ENCODE measurements at places on chromosomes 3 and 15.

- DNase-seq: no peak
Observed at GRCh38 chr3:122991236-122991985, 36.2 kb downstream of the SEMA5B start.

- DNase-seq: peak; percentile 56
Observed at GRCh38 chr15:81478354-81478753, 104.3 kb upstream of the TMC3 start.

DNA sequence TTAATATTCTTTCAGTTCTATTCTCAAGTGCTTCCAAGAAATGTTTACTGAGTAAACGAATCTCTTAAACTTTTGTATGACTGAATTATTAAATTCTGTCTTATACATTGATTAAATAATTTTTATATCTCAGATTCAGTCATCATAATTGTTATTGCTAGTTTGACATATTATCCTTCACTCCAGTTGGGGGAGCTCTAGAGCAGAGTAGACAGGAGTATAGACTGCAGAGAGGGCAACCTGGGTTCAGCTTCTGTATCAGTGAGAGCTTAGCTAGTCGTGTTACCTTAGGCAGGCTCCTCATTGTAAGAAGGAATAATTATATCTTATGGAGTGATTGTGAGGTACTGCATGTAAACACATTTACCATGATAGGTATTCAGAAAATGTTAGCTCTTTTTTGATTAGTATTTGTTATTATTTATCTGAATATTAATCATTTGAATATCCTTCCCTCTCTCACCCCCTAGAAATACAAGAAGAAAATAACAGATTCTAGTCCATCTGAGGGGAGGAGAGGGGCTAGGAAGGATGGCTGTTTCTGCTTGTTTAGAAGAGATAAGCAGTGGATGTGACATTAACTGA, 31.0 kb upstream of the ZCWPW2 start:
- peak; percentile 62 for DNase-seq

DNA sequence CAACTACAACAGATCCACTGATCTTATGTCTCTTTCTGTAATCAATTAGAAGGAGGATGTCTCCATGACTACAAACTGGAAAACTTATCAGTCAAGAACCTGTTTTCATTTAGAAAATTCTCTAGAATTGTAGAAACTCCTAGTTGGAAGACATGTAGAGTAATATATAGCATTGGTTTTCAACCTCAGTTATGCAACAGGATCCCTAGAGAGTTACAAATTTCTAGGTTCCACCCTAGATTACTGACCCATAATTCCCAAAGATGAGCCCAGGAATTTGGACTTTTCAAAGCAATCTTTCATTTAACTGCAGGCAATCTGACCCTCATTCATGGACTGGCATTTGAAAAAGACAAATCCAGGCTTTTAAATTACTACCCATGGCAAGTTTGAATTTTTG, 116.9 kb upstream of the RAP2B start:
- DNase-seq: no peak

GRCh38 chr15:67187351-67187854, 67.1 kb downstream of the AAGAB start:
- no peak for DNase-seq

- no peak for DNase-seq
Observed at GRCh38 chr15:48537271-48538113, 108.0 kb downstream of the FBN1 start.

DNA sequence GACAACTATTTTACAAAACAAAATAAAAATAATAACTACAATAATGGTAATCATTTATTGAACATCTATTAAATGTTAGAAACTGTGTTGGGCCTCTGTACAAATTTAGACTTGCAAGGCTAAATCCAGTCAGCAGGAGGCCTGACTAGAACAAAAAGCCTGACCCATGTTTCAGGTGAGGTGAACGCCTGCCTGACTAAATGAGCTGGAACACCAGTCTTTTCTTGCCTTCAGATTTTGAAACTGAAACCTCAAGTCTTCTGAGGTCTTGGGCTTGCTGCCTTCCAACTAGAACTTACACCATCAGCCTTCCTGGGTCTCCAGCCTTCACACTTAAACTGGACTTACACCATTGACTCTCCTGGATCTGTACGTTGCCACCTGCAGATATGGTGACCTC, 706.9 kb downstream of the TBL1XR1 start:
- DNase-seq: no peak

DNA sequence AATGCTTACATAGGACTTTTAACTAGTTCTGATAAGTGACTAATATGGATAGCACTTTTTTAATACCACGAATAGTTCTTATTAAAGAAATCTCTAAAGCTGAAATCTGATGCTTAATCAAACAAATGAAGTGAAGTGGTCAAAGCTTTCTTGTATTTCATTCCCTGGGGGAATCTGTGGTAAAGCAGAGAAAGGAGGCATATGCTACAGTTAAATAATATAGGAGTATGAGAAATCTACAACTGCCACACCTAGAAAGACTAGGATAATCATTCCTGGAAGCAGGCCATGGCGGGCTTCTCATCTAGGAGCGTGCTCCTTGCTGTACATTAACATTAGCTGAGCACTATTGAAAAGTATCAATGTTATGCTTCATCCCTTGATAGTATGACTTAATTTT, 835.7 kb downstream of the OTOL1 start:
- no peak for DNase-seq

DNA sequence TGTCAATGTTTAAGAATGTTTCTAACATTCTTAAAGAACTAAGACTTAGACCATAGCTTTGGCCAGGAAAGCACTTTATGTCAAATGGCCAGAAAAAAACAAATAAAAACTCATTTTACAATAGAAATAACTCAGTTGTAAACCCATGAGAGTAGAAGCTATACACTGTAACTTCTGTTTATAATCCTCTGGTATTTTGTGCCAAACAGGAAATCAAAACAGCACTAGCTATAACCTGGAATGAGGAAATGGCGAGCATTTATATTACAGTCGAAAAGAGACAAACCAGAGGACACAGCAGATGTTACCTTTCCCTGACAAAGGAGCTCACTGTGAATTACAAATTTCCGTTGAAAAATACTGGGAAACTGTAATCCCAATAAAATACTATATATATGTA, 10.3 kb downstream of the GK5 start:
- DNase-seq: no peak

DNA sequence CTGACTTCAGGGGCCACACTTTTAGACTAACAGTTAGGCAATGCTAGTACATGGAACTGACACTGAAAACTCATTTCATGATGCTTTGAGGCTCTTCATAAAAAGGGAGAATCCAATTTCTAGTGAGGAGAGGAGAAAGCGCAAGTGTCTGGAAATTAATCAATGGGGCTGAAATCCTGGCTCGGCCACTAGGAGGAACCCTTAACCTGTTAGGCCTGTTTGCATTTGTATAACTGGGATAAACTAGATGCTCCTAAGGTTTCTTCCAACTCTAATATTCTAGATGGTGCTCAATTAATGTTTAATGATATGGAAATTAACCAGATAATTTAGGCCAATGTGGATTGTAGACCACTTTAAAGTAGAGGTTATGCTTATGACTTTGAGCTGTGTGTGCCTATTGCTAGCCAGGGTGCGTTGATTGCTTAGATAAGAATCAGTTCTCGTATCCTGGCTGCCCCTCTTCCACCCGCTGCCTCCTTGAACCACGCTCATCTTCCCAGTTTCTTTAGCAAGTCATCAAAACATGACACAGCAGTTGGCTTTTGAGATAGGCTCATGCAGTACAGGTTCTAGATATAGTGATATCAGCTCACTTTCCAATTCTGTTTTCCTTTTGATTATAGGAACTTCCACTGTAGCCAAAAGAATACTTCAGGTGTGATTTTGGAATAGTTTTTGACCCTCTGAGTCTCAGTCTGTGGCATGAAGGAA, 16.8 kb upstream of the CRBN start:
- DNase-seq: peak; percentile 48

GRCh38 chr3:107525644-107526305, 3.0 kb downstream of the BBX start:
- peak; percentile 47 for DNase-seq

- DNase-seq: peak; percentile 90
Observed at GRCh38 chr15:89017370-89018066, 70.7 kb upstream of the ABHD2 start.

DNA sequence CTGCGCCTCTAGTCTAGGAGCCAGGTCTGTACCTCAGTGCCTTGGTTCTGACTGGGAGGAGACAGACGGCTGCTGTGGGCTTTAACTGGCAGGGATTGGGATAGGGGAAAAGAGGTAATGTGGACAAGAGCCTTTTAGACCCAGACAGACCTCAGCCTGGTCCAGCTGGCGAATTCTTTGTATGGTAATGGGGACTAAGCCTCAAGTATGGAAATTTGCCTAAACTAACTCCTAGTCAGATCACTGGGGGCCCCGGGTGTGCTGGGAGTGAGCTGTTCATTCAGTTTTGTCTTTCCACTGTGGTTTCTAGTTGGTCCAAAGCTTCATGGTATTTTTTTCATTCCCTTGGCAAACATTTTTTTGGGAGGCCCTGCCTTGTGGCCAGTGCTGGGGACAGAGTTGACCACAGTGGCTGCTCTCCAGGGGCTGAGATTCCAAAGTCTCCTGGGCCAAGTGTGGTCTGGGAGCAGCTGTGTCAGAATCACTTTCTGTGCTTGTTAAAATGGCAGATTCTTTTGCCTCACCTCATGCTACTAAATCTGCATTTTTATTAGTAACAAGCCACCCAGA, 261.4 kb upstream of the C2CD4B start:
- peak; percentile 50 for DNase-seq

DNA sequence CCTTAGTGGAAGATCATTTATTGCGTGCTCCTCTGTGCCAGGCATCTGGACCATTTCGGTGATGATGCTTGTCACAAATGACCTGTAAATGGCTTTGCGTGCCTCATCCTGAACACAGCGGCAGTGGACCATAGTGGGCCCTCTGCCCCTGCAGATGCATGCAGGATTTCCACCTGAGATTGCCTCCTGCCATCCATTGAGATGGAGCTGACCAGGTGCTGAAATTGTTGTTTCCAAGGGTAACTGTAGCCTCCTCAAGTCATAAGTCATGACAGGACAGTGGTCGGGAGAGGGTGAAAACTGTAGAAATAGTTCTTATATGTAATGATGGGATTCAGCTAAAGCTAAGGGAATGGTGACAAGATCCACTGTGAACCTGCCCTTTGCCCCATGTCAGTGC, 35.5 kb downstream of the CLSTN2 start:
- DNase-seq: peak; percentile 13

DNA sequence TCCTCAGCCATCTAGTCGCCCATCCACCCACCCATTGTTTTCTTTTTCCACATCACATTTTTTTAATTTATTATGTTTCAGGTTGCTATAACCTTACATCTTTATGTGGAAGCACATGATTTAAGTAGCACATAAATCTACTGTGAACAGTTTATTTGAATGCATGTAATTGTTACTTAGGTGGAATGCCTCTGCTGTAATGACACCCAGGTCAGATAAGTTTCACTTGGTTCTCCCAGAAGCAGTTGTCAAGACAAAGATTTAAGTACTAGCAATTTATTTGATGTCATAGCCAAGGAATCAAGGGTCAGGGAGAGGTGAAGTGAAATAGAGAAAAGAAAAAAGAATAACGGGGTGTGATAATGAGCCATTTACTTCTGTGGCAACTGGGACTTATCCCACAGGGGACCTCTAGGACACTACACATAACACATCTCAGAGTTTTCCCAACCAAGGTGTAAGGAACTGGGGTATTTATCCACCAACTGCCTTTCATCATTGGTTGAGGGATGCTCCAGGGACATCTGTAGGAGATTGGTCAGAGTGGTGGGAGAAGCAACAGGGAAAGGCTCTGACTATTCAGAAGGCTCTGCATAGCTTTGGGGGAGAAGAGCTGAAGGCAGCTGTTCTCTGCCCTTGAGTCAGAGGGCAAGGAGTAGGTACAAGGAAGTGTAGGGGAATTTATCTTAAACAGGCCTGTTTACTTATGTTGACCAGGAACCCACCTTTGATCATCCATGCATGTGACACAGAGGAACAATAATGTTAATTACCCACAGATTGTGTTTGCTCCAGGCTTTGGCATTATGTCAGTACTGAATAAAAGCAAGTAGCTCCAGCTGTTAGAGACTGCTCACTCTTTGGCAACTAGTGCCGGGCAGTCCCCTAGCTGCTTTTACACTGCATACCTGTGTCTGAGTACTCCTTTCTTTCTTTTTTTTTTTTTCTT, 94.8 kb downstream of the CD200R1L start:
- DNase-seq: no peak

DNA sequence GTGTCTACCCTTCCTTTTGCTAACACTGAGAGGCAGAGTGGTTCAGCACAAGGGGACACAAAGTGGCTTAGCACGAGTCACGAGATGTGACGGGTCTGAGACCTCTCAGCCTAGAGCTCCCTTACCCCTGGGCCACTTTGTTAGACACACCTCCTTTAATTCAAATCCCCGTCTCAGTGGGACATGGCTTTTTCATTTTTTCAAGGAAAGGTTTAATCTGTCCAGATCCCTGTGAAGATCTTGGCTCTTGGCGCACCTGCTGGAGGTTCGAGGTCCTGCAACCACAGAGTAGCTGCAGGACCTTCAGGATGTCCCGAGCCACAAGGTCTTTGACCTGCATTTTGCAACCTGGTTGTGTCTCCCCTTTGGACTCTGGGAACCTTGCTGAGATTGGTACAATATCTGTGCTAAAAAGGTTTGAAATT, 52.0 kb downstream of the LPP start:
- peak; percentile 68 for DNase-seq

DNA sequence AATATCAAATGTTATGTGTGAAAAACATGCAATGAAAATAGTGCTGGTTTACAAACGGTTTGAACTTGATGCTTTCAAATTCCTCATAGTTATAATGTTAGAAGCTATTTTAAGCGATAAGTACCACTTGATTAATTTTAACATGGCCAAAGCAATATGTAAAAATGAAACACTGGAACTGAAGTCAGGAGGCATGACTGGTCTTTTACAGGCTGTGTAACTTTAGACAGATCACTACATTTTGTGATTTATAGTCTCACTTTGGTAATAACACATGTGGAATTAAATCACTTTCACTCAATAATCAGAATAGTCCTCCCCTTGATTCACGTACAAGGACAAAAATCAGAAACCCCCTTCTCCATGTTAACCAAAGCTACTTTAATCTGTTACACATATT, 482.7 kb upstream of the NECTIN3 start:
- DNase-seq: no peak

DNA sequence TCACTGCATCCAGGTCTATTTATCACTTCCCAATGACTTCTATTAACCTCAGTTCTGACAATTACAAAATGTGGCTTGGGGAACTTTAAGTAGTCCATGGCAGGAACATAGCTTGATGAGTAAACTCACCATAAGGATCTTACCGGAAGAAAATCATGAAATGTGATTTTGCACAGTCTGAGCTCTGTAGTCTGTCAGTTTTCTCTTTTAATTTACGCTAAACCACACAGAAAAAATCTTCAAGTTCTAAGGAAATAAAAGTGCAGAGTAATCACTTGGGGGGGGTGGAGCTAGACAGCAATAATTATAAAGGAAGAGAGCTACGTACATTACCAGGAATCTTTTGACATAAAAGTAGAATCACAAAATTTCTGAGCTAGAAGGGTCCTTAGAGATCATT, 9.2 kb downstream of the TBC1D5 start:
- no peak for DNase-seq

DNA sequence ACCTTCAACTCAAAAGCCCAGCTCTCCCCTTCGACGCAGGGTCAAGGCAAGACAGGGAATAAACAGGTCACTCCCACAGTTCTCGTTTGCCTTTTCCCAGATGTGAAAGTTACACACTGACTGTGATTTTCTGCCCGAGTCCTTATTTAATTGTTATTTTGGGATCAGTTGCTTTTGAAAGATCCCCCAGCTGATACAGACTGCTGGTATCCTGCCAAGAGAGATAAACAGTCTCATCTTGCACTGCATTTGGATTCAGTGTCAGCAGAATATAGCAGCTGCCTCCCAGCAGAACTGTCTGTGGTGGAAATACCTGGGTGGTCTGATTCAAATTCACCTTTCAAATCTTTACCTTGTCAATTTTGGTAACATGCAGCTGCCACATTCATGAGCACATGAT, 56.0 kb upstream of the FAM3D start:
- peak; percentile 6 for DNase-seq
